ENCODE measurements at places on chromosomes 3 and 15.

DNA sequence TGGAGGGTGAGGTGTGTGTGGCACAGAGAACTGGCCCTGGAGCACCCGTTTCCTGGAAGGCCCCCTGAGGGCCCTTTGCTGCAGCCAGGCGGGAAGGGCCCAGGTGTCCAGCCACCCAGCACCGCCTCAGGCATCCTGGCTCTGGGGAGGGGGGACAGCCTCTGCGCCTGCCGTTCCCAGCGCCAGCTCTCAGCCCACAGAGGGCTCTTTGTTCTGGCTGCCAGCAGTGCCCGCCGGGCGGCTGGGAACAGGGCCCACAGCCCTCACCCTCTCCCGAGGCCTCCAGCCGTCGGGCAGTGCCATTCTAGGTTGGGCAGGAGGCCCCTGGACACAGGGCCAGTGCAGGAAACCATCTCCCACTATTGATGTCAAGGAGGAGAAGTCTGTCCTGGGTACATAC lies 8.3 kb downstream of the SLC38A3 start:
- no peak for DNase-seq

DNA sequence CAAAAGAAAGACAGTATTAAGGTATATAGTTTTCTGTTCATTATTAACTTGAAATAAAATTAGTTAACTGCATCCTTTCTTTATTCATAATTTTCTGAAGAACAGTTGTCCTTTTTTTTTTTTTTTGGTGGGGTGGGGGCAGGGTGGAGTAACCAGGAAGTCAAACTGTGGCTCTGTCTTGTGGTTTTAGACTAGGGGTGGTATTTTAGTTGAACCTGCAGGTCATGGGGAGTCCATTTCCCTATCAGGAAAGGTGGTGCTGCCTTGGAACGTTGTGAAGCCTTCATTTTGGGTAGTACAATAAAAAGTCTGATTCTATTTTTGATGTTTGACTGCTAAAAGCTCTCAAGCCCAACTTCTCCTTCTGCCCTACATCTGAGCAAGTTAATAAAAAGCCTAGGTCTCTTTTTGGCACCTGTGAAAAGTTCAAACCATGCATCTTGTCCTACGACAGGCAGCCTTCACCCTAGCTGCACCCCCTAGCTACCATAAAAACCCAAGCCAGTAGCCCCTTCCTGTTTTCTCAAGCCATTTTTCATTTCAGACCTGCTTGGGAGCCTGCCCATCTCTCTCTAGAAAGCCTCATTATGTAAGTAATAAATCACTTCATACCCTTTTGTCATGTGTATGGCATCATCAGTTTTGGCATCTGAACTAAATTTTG lies 31.2 kb upstream of the RIOX2 start:
- DNase-seq = no peak

DNA sequence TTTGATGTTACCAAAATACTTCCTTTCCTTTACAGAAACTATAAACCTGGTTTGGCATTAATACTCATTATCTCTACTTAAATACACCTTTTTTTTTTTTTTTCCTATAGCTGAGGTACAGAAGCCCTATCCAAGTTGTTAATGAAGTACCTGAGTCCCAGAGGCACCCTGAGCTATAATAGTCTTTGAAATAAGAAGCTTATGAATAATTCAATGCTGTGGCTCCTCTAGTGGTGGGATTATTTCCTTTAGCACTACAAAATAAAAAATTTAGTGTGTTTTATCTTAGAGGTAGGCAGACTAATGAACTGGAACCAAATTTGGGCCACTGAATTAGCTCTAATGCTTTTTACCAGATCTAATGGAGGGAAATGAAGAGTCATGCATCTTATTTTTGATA lies 611.9 kb downstream of the EDEM1 start:
- DNase-seq = no peak

GRCh38 chr15:77402740-77403379 lies 17.0 kb downstream of the PEAK1 start:
- peak; percentile 64 for DNase-seq

- DNase-seq = no peak
These were observed 514.1 kb downstream of the ROBO1 start for GRCh38 chr3:79253704-79254103.

GRCh38 chr15:93899817-93900216 lies 331.5 kb upstream of the MCTP2 start:
- no peak for DNase-seq

DNA sequence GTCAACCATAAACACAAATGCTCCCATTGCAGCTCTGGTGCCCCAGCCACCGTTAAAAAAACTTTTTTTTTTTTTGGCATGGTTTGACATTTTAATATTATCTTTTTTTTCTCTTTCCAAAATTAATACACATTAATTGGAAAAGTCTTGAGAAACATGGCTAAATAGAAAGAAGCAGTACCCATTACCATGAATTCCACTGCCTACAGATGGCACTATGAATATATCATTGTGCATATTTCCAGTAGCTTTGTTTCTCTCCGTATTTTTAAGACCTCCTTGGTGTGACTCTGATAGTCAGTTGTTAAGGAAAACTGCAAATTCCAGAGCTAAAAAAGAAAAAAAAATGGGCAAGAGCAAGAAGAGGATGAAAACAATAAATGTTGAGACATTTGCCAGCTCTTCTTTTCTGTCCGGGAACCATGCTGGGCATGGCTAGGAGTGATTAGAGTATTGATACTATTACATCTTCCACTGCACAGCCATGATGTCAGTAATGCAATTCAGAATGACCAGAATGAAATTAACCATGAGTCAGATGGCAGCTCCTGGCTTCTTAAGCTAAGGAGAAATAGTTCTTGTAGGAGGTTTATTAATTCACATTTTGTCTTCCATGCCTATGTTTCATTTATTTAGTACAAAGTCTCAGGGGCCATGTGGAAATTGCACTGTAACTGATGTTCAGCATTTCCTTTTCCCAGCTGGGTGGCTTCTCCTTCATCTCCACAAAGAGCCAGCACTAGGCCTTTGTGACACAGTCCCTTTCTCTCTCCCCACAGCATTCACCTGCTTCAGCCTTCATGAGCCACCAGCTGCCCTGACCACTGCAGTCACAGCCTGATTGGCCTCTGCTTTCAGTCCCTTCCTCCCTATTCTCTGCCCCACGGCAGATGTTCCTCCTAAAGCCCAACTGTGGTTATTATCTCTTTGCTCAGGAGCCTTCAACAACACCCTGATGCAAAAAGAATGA lies 31.8 kb downstream of the SLC7A14 start:
- no peak for DNase-seq

GRCh38 chr15:51266656-51267050 lies 71.7 kb downstream of the CYP19A1 start:
- no peak for DNase-seq

GRCh38 chr3:123663977-123664376 lies 79.1 kb upstream of the HACD2 start:
- no peak for DNase-seq

- DNase-seq = no peak
These were observed 61.0 kb downstream of the TLE3 start for GRCh38 chr15:70036585-70037291.

DNA sequence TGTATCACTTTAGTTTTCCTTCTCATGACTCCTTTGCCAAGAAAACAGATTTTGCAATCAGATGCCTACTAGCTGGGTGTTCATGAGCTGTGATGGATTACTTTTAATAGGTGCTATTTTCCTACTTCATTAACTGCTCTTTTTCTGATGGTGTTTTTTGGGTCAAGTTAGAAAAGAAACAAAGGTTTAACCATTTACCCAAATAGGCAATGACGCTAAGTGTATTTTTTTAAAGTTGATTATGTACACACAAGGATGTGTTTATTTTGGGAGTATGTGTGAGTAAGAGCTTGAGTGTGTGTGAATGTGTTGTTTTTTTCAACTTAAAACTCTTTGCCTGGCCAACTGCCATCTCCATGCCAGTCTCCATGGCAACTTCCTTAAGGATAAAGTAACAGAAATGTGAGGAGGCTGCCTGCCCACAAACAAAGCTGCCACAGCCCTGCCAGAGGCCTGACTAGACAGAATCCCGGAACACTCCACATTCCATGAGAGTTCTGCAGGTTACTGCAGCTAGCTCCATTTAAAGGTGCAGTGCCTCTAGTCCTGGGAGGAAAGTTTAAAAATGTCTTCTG lies 215.6 kb upstream of the RBMS3 start:
- DNase-seq = peak; percentile 97

DNA sequence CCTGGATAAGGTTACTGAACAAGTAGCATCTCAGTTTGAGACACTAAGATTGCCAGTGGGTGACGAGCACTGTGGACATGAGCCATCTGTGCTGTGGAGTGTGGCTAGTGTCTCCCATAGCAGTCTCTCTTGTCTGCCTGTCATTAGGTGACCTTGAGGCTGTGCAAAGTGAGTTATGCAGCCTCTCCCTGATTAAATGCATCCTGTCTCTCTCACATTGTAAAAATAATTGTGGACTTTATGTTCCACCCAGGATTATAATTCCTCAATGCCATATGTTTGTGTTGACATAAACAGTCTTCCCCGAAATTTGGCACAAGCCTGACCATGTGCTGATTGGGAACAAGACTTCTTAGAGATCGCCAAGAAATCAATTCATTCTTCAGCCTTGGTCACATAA lies 168.9 kb downstream of the MYRIP start:
- DNase-seq = no peak

DNA sequence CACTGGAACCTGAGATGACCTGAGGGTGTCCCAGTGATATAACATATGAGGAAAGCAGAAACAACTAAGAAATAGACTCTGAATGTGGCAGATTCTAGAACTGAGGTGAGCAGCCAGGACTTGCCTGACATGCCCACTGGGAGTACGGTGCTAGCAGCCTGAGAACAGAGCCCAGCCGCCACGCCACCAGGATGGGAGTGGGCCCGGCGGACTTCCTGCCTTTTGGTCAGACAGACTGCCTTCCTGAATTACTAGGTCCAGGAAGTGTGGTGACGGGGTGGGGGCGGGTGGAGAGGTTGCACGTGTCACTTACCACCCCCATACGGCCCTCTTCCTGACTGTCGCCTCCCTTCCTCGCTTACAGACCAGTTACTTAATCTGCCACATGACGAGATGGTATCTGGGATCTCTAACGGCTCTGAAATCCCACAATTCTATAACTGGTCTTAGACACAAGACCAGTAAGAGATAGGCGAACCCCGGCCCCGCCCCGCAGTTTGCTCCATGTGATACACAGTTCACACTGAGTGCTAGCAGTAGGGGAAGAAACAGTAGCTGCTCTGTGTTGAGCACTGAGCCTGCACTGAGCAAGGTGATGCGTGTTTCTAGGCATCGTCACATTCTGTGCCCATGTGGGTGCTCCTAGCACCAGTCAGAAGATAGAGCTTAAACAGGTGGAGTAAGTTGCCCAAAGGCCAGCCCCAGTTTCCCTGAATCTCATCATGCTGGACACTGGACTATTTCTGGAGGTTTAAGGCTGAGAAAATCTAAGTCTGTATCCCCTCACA lies 95.7 kb downstream of the CPN2 start:
- no peak for DNase-seq

GRCh38 chr15:68158046-68158628 lies 47.0 kb downstream of the CALML4 start:
- DNase-seq = no peak

- no peak for DNase-seq
These were observed 19.5 kb upstream of the CLDN18 start for GRCh38 chr3:137990427-137990826.

GRCh38 chr3:9912294-9912935 lies 4.5 kb upstream of the IL17RC start:
- DNase-seq = no peak

GRCh38 chr3:41751597-41751996 lies 210.3 kb downstream of the ULK4 start:
- no peak for DNase-seq

- no peak for DNase-seq
These were observed 115.0 kb upstream of the ABHD17C start for GRCh38 chr15:80580106-80580505.

DNA sequence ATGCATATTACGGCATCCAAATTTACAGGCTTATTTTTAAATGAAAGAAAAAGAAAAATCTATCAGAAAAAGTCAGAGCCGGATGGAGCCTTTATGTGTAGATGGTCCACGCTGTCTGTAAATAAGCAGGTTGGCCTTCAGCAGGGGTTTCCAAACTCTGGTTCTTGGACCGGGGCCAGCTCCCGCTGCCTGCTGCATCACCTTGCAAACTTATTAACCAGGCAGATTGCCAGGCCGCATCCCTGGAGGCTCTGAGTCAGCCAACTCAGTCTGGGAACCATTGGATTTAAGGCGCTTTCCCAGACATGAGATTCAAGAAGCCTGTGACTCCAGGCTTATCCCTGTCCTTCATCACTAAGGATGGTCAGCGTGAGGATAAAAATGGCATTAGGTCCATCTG lies 212.4 kb downstream of the OPA1 start:
- peak; percentile 51 for DNase-seq

DNA sequence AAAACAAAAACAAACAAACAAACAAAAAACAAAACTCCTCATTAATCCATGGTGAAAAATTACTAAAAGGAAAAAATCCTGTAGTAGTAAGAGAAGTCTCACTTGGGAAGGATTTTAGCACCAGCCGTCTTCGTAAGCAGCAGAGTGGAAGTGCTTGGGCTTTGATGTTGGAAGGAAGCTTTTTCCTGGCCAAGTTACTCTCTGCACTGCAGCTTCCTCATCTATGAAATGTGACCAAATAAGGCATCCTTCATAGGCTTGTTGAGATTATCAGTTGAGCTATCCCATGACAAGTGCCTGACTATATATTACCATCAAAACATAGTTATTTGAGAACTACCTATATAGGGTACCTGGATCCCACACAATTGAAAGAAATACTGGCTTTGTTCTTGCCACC lies 436.4 kb upstream of the ONECUT1 start:
- DNase-seq = no peak

DNA sequence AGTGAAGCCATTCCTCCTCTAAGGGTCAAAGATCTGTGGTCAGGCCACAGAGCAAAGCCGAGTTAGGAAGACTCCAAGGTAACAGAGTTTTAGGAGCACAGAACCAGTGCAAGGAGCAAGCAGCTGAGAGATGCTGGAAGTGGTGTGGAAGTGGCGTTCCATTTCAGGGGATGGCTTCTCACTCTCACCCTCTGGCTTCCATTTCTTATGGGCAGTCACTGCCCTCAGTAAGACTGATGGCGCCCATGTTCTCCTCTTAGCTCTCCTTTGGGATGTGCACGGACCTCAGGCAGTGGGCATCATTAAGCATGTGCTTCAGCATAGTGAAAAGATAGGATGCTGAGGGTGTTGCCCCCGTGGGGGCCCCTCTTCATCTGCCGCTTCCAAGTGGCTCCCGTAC lies 90.3 kb downstream of the ASB7 start:
- DNase-seq = no peak

DNA sequence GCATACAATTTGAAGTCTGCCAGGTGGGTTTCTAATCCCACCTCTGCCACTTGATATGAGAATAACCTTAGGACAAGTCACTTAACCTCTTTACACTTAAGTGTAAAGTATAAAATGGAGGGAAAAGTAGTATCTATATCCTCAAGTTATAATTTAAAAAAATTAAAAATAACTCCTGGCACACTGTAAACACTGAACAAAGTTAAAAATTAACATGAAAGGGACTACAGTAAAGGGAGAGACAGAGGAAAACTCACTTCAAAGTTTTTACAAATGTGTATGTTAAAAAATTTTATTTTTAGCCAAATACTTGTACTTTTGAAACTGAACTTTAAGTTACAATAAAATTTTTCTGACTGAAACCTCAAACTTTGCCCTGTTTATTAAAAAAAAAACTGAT lies 49.6 kb downstream of the PLOD2 start:
- no peak for DNase-seq

- no peak for DNase-seq
These were observed 95.2 kb upstream of the PLXNA1 start for GRCh38 chr3:126887686-126888085.
